ENCODE measurements at places on chromosomes 16 and 17. TPM values are rescaled to one million over a fixed set of nuclear protein-coding genes. Genes with fewer than 3 reads are reported as not detected.

Gene CSH1
- not detected for total RNA-seq

Gene PMFBP1
- total RNA-seq = 0.05 TPM

Gene DOC2B
- total RNA-seq = 0.94 TPM

Gene NTN1
- total RNA-seq = 0.42 TPM

Gene UMOD
- not detected for total RNA-seq
